Stimulated activated CD8-positive, alpha-beta memory T cell treated with anti-CD3 and anti-CD28 coated beads, Interleukin-7, amount 100 ng/mL, for 1 hour (primary cell): ENCODE measurements at places on chromosomes 11 and 22.

- DNase-seq: no peak
These were observed 392.2 kb upstream of the CCDC179 start for GRCh38 chr11:23252426-23252825.

DNA sequence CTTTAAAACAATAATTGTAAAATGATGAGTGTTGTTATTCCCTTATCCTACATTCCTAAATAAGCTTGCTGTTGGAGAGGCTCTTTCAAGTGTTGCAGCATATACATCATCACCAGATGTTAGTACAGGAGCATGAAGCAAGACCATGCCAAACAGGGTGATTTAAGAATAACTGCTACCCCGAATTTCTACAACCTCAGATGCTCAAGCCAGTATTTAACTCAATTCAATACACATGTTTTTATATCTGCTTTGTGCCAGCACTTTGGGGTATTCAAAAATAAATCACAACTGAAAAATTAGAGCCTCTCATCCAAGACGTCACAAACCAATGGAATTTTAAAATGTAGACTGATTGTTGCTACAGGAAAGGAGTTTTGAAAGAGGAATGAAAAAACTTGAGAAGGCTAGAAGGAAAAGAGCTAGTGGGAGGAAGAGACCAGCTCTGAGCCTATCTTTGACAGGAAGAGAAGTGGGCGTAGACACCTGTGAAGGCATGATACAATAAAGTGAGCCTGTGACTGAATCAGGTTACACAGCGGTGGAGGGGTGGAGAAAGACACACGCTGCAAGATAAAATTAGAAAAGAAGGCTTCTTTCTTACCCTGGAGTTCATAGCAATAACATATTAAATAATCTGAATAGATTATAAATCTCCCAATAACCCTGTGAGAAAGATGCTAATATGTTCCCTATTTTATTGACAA is 95.8 kb downstream of the DLG2 start:
- DNase-seq: no peak

DNA sequence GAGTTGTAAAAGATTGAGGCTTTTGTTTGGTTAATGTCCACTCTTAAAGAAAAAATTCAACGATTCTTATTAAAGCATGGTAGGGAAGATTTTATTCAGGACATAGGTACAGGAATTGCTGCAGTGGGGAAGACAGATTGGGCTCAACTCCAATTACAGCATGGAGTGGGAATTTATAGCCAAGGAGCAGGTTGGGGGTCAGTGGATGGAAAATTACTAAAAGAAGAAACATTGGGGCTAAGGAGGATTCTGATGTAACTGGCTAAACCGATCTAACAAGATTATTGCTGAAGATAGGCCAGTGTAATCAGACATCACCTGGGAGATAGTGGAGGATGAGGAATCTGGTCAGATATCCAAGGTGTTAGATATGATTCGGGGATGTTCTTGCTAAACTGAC is 97.4 kb downstream of the FAR1 start:
- DNase-seq: no peak

- no peak for DNase-seq
These were observed 341.3 kb downstream of the AASDHPPT start for GRCh38 chr11:106418791-106419190.

DNA sequence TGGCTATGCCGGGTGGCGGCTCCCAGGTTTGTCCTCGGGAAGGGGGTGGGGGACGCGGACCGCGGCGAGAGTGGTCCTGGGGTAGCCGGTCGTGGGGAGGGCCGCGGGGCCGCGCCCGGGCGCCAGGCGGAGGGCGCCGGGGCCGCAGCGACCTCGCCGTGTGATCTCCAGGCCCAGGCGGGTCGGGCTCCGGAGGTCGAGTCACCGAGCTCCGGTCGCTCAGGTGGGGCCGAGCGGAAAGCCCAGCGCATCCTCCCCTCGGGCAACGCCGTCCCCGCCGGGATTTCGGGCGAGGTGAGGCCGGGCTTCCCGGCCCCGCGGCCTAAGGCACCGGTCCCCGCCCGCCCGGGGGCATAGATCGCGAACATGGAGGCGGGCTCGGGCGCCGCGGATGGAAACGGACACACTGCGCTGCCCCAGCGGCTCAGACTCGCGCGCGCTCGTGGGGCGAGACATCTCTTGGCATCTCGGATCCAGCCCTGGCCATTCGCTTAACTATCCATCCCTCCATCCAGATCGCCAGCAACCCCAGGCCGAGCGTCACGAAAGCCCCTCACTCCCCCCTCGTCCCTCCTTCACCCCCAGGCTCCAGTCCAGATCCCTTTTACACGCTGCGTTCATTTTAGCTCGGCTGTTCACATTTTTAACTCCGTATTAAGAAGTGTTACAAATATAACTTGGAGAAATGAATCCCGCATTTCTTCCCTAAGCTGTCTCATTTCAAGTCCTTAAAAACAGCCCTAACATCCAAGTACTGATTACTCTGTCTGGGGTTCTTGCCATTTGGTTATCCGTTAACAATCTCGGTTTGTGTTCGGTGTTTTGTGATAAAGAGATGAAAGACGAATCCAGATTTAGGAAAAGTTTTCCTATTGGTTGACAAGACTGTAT is 460 bp downstream of the ZC3H12C start:
- no peak for DNase-seq

DNA sequence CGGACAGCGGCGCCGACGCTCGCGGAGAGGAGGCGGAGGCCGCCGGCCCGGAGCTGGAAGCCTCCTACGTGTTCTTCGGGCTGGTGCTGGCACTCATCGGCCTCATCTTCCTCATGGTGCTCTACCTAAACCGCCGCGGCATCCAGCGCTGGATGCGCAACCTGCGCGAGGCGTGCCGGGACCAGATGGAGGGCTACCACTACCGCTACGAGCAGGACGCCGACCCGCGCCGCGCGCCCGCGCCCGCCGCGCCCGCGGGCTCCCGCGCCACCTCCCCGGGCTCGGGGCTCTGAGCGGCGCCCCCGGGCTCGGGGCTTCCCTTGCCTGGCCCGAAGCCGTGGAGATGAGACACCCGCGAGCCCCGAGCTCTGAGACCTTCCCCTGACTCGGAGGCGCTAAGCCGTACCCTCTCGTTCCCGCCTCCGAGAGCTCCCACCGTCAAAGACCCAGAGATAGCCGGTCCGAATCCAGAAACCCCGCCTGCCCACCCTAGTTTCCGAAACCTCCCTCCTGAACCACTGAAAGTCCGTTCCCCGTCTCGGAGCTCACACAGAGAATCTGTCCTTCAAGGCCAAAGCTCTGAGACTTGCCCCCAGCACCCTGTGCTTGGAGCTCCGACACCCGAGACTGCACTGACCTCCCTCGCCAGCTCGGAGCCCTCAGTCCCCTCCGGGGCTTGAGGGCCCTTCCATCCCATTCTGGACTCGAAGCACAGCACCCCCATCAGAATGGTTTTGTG is 1.5 kb downstream of the TPBGL start:
- no peak for DNase-seq

GRCh38 chr11:112694245-112694644 is 267.0 kb upstream of the NCAM1 start:
- no peak for DNase-seq

DNA sequence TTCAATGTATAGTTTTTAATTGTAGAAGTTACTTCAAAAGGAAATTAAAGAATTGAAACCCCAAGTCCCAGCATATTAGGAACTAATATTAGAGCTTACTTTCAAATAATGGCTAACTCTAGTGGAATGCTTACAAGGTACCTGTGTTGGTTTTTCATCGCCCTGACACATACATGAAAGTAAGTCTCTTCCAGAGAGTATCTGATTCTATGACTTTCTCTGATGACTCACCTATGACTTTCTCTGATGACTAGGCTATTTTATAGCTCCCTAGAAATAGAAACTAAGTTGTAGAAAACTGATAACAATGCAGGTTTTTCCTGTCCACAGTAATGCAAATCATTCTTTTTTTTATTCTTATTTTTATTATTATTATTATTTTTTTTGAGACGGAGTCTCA is 33.6 kb upstream of the MMP7 start:
- DNase-seq: no peak

DNA sequence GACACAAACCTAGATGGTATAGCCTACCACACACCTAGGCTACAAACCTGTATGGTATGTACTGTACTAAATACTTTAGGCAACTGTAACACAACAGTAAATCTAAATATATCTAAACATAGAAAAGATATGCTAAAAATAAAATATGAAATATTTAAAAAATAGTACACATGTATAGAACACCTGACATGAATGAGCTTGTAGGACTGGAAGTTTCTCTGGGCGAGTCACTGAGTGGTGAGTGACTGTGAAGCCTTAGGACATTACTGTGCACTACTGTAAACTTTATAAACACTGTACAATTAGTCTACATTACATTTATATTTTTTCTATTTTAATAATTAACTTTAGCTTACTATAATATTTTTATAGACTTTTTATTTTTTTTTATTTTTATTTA is 1301.3 kb downstream of the FAM181B start:
- DNase-seq: no peak

DNA sequence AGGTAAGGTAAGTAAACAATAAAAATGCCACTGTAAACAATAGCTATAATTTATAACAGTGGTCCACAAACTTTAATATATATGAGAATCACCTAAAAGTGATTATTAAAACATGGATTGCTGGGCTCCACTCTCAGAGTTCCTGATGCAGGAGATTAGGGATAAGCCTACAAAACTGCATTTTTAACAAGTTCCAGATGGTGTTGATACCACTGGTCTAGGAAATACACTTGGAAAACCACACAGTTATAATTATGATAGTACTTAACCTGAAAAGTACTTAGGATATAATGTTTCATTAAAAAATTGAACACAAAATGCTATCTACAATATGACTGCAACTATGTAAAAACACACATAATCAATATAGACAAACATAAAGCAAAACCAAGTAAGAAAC is 20.4 kb downstream of the FCHSD2 start:
- DNase-seq: no peak

DNA sequence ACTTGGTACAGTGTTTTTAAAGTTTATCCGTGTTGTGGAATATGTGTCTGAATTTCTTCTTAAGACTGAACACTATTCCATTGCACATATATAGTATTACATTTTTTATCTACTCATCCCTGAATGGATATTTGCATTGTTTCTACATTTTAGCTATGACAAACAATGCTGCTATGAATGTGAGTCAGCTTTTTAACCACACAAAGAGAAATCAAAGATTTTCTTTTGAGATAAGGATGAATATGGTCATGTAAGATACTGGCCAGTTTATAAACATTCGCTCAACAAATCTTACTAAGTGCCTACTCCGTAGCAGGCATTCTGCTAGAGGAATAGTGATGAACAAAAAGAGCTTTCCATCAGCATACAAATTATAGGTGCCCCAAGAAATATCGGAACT is 16.5 kb upstream of the OR9G4 start:
- no peak for DNase-seq

DNA sequence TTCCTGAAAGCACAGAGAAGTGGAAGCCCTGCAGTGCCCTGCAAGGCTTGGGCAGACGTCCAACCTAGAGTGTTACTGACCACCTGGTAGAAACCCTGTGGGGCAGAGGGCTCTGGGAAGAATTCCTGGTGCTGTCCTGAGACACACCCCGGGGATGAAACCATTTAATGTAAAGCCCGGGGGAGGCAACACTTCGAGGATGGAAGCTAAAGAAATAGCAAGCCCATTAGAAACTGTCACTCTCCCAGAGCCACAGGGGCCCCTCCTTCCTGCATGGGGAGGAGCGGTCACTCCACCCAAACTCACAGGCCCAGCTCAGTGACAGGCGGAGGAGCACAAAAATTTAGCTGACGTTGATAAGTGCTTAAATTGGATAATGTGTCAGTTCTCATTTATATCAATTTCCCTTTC is 57.6 kb downstream of the NRXN2 start:
- DNase-seq: no peak
